ENCODE measurements at places on chromosomes 3 and 15. TPM values are rescaled to one million over a fixed set of nuclear protein-coding genes. Genes with fewer than 3 reads are reported as not detected.

GRCh38 chr3:190504354-190505125 is 9.3 kb upstream of the IL1RAP start:
- no peak for DNase-seq

- DNase-seq: no peak
These were observed 145.9 kb upstream of the MBNL1 start for GRCh38 chr3:152122851-152123250.

GRCh38 chr3:179166561-179167201 is 18.5 kb downstream of the PIK3CA start:
- no peak for DNase-seq

DNA sequence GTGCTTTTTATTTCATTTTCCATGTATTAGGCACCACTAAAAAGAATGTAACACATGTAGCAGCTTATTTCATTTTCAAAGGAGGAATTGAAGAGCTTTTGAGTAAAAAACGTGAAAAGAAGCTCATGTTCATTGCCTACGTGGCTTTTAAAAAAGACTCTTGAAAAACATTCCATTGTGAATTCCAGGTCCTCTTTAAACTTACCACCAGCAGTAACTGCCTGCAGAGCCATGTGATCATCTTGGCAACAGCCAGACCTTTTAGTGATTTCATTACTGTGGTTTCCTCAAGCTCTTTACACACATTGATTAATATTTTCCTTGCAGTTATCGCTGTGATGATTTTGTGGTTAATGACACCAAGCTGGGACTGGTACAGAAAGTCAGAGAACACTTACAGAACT is 43.8 kb upstream of the FBXL22 start:
- no peak for DNase-seq

DNA sequence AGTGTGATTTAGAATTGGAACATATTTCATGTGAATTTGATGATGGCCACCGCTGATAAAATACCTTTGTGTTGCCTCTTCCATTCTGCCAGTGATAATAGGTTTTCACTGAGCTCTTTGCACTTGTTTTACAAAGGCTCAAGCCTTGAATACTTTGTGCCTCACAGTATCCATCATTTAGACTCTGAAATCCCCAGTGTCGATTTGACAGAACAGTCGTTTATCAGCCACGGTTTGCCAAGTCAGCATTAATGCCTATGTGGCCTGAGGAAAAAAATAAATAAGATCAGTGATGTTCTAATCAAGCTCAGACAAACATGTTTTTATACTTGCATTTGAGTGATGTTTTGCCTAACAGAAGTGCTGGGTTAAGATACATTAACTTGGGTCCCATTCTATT is 399.1 kb downstream of the RBMS3 start:
- no peak for DNase-seq

SSUH2 gene
- total RNA-seq: 0.94 TPM

ASB14 gene
- total RNA-seq: not detected

KLHL6 gene
- 0.18 TPM for total RNA-seq

NECTIN3 gene
- total RNA-seq: 23.0 TPM
